ENCODE measurements at places on chromosomes 16 and 17. TPM values are rescaled to one million over a fixed set of nuclear protein-coding genes. Genes with fewer than 3 reads are reported as not detected.

ATP1B2 gene
- total RNA-seq = 0.08 TPM

DPEP3 gene
- not detected for total RNA-seq

PDE6G gene
- total RNA-seq = 0.85 TPM

TNP2 gene
- total RNA-seq = not detected
